ENCODE measurements at places on chromosomes 1 and 21.

GRCh38 chr1:71393301-71393700, 312.5 kb upstream of the ZRANB2 start:
- no peak for DNase-seq

GRCh38 chr1:119340861-119341261, 27.7 kb upstream of the HAO2 start:
- no peak for DNase-seq

GRCh38 chr1:17611991-17612390, 72.5 kb downstream of the ARHGEF10L start:
- no peak for DNase-seq

DNA sequence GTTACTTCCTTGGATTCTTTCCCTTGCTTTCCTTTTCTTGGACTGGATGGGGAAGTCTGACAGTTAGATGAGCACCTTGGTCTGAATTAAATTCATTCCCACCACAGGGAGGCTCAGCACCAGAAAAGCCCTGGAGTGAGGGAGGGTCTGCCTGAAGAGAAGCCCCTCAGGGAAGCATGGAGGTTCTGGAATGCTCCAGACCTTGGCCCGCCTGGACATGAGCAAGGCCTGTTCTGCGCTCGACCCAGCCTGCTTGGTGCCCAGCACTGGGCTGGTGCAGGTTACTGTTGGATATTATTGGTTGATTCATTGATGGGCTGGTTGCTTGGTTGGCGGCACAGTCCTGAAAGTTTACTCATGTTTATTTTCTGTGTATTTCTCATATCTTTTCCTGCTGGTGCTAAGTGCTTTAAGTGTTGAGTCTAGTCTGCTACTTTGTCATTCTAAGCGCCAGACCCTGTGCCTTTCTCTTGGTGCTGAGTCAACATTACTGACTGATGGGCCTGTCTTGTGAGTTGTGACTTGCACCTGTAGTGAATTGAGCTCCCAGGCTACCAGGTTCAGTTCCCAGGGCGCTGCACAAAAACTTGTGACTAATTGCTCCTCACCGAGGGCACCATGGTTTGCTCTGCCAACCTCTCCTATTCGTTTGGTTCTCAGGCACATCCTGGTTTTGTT, 538.5 kb downstream of the KIF26B start:
- no peak for DNase-seq

- DNase-seq, result no peak
Observed at GRCh38 chr1:33399375-33399774, 31.5 kb downstream of the PHC2 start.

GRCh38 chr1:15058261-15058660, 95.3 kb upstream of the TMEM51 start:
- DNase-seq, result no peak

DNA sequence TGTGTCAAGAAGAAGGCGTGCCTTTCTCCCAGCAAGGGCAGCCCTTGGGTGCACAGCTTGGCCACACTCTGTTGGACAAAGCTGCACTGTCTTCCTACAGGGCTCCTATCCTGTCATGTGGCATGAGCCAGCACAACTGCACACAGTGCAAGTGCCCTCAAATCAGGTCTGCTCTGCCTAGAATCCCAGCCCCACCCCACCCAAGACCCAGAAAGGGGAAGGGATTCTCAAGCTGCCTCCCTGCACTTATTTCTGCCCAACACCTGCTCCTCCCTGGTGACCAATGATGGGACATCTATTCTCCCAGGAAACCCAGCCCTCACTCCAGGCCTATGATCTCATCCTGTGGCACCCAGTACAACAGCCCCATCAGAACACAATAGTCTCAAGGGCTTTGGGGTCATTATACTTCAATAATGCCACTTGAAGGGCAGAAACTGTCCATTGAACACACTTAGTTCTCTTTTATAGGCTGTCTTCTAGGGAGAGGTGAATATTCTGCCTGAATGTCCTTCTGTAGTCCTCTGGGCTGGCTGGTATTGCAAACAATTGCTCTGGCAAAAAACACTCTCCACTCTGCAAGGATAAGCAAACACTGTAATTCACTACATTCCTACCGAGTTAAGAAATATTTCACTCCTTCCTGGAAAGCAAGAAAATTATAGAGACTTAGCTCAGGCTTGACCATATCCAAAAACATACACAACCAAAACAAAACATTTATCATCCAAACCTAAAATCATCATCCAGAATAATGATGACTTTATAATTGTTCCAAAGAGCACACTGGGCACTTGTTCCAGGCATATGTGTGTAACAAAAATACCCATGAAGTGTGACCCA, 43.1 kb upstream of the IGSF3 start:
- no peak for DNase-seq

DNA sequence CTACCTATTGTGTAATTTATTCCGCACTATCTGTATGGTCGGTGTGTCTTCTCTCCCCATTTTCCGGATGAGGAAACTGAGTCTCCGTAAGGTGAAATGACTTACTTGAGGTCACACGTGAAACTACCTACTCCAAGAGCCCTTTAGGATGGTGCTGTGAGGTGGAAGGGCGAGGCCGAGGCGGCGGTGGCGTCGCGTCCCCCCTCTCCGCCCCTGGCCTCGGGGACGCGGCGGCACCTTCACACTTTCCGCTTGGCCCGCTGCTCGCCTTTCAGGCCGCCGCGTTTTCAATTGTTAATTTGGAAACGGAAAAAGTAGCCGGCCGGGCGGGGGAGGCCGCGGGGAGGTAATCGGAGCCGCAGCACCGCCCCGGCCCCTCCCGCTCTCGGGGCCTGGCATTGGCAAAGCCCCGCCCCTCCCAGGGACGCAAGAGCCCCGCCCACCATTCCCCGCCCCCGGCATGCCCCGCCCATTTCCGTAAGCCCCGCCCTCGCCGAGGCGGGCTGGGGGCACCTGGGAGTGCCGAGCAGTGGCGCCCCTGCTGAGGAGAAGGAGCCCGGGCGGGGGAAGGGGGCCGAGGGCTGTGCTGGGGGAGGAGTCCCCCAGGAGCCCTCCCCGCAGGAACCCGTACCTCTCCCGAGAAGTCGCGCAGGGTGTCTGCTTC, 18.6 kb downstream of the KCNQ4 start:
- peak; percentile 91 for DNase-seq

GRCh38 chr21:38334866-38335265, 78.1 kb downstream of the KCNJ15 start:
- no peak for DNase-seq
